ENCODE measurements at places on chromosomes 1 and 21. TPM values are rescaled to one million over a fixed set of nuclear protein-coding genes. Genes with fewer than 3 reads are reported as not detected.

DNA sequence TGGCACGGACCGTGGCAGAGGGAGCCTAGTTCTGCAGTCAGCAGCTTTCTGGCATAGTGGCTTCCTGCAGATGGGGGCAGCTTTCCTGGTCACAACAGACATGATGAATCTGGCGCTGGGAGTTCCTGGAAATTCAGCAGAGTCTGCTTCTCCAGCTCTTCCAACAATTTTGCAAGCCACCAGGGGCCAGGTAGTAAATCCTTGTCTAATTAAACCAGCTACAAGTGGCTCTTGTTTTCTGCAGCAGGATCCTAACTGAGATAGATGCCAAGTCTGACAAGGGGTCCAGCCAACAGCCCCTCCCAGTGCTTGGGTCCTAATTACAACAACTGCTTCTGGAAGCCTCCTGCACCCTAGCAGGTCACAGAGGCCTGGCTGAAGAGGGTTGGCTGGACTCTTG lies 35.8 kb downstream of the TRIM62 start:
- no peak for DNase-seq

DNA sequence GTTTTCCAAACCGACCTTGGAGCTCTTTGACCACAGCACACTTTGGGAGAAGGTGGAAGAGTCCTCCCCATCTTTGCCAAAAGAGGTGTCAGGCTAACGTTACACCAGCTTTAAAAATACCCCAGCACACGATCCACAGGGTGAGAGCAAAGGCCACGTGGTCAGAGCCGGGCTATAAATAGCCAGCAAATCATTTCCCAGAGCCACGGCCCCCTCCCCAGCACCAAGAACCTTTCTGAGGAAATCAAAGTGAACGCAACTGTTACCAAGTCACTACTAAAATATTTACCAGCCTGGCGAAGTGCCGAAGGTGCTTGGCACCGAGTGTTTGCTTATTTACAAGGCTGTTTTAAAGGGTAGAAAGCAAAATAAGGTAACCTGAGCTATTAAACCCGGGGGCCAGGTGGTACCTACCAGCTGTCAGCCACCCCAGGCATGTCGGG lies 72.4 kb downstream of the CASZ1 start:
- no peak for DNase-seq

- no peak for DNase-seq
Measured at GRCh38 chr1:7690496-7691182, 80.5 kb upstream of the VAMP3 start.

- DNase-seq, result no peak
Measured at GRCh38 chr1:194069168-194069830, 882.9 kb upstream of the B3GALT2 start.

DNA sequence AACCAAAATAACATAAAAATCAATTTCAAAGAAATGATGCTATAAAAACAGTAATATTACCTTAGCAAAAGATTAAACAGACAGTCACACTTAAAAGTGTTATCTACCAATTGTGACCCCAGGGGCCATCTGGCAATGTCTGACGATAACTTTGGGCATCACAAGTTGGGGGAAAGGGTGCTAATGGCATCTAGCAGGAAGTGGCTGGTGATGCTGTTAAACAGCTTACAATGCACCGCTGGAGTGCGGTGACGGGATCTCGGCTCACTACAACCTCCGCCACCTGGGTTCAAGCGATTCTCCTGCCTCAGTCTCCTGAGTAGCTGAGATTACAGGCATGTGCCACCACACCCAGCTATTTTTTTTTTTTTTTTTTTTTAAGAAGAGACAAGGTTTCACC lies 27.6 kb downstream of the NUP133 start:
- DNase-seq, result no peak

DNA sequence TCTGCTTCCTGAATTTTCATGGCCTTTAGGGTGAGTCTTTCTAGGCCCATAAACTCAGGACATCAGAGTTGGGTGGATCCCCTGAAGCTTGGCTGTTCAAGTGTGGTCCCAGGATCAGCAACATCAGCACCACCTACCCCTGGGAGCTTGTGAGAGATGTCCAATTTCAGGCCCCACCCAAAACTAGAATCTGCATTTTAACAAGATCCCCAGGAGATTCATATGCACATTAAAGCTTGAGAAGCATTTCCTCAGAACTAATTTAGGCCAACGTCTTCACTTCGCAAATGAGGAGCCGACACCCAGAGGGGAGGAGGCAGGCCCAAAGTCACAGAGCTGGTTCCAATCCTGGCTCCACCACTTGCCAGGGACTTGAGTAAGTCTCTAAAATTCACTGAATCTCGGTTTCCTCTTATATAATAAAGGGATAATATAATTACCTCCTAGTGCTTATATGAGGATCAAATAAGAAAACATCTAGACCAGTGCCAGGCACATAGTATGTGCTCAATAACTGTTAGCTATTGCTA lies 10.3 kb upstream of the PHLDA3 start:
- no peak for DNase-seq

Gene CFAP45
- 0.20 TPM for polyA plus RNA-seq

Gene SPEN
- 30.8 TPM for polyA plus RNA-seq

Gene MMEL1
- polyA plus RNA-seq, result 0.39 TPM

Gene LIX1L
- 25.5 TPM for polyA plus RNA-seq

Gene HAO2
- 0.14 TPM for polyA plus RNA-seq

All from forelimb muscle (tissue), 1 donor.